ENCODE measurements at places on chromosomes 16 and 17.

DNA sequence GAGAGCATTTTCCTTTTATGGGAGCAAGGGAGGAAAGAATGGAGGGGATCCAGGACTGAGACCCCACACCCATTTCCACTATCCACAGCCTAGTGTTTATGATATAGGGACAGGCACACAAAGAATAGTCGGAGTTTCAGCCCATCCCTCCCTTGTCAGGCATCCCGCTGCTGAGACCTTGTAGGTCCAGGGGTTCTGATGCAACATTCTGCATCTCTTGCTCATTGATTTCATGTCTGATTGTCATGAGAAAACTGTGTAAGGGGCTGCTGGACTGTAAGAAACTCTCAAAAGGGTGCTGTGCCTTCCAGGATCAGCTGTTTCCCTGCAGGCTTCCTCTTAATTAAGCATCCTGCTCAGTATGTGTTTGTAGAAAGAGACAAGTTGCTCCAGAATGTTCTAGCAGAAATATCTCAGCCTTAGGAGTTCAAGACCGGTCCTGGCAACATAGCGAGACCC is 5.3 kb upstream of the POLR3E start:
- H3K4me3 ChIP-seq, result no peak overlapping the region
- H3K27ac ChIP-seq, result no peak overlapping the region
- H3K4me1 ChIP-seq, result peaks cover 6% of the 10 kb centered on the region
- no peaks in the 10 kb centered on the region for H3K36me3 ChIP-seq
- H3K27me3 ChIP-seq, result no peaks in the 10 kb centered on the region
- DNase-seq, result no peak

GRCh38 chr17:64041912-64042311 is 21.5 kb upstream of the ICAM2 start:
- DNase-seq, result no peak
- H3K4me3 ChIP-seq, result no peak overlapping the region
- no peaks in the 10 kb centered on the region for H3K4me1 ChIP-seq
- peaks cover 41% of the 10 kb centered on the region for H3K36me3 ChIP-seq

GRCh38 chr16:57413301-57413730 is 8.7 kb downstream of the CCL17 start:
- no peaks in the 10 kb centered on the region for H3K36me3 ChIP-seq
- DNase-seq, result no peak
- peaks cover 23% of the 10 kb centered on the region for H3K4me1 ChIP-seq
- H3K4me3 ChIP-seq, result no peak overlapping the region

- peak overlapping the region; percentile 68 for H3K27ac ChIP-seq
- H3K4me3 ChIP-seq, result no peak overlapping the region
- H3K27me3 ChIP-seq, result no peaks in the 10 kb centered on the region
- H3K4me1 ChIP-seq, result no peaks in the 10 kb centered on the region
These were observed 29.9 kb downstream of the MIS12 start for GRCh38 chr17:5516060-5516792.

DNA sequence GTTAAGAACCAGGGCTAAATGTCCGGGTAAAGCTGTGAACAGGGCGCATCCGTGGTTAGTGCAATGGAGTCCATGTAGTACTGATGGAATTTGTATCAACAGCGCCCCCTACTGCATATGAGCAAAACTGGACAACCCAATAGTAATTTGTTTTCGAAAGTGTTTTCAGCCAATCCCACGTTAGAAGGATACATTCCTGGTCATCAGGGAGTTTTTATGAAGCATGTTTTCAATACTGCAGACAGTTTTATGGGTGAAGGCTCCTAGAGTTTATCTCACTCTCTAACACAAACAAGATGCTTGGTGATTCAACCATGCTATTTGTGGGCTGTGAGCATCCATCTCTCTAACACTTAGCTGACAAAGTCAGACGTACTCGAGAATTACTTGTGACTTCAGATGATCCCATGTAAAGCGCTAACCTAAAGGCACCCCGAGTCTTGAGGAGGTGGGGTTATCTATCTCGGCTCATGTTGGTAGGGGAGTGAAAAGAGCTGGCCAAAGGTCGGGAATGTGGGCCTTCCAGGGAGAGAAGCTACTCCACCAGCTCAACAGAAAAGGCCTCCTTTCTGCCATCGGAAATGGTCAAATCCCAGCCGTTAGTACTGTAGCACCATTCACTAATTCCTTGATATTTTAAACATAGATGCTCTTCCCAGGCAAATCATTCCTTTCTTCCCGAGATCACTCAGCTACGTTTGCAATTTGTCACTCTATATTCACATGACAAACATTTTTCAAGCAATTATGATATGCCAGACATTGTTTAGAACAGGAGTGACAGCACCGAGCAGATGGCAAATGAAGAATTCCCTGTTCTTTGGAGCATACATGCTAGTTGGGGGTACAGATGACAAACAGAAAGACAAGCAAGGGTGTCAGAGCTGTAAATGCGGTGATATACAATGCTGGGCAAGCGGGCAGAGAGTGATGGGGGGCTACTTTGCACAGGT is 46.9 kb upstream of the HNF1B start:
- H3K36me3 ChIP-seq, result no peaks in the 10 kb centered on the region
- no peak overlapping the region for H3K4me3 ChIP-seq
- H3K27me3 ChIP-seq, result no peaks in the 10 kb centered on the region

GRCh38 chr16:87196231-87196630 is 121.0 kb downstream of the C16orf95 start:
- H3K27ac ChIP-seq, result no peak overlapping the region
- H3K4me1 ChIP-seq, result no peaks in the 10 kb centered on the region
- H3K27me3 ChIP-seq, result no peaks in the 10 kb centered on the region
- H3K36me3 ChIP-seq, result no peaks in the 10 kb centered on the region
- no peak for DNase-seq

DNA sequence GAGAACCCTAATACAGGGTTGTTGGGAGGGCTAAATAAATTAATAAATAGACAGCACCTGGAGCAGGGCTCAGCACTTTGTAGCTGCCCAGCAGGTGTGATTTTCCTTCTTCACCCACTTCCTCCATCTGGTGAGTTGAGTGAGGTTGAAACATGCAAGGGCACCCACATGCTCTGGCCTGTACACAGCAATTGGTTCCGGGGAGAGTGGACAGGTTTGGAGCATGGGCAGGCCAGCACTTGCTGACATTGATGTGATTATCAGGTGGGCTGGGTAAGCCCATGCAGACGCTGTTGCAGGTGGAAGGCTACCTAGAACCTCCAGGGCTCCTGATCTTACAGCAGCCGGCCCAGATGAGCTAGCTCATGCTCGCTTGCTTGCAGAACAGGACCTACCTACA is 1.3 kb upstream of the MRTFB start:
- no peaks in the 10 kb centered on the region for H3K27me3 ChIP-seq
- DNase-seq, result no peak
- no peak overlapping the region for H3K4me3 ChIP-seq
- H3K36me3 ChIP-seq, result no peaks in the 10 kb centered on the region
- H3K27ac ChIP-seq, result no peak overlapping the region
- peaks cover 31% of the 10 kb centered on the region for H3K4me1 ChIP-seq

DNA sequence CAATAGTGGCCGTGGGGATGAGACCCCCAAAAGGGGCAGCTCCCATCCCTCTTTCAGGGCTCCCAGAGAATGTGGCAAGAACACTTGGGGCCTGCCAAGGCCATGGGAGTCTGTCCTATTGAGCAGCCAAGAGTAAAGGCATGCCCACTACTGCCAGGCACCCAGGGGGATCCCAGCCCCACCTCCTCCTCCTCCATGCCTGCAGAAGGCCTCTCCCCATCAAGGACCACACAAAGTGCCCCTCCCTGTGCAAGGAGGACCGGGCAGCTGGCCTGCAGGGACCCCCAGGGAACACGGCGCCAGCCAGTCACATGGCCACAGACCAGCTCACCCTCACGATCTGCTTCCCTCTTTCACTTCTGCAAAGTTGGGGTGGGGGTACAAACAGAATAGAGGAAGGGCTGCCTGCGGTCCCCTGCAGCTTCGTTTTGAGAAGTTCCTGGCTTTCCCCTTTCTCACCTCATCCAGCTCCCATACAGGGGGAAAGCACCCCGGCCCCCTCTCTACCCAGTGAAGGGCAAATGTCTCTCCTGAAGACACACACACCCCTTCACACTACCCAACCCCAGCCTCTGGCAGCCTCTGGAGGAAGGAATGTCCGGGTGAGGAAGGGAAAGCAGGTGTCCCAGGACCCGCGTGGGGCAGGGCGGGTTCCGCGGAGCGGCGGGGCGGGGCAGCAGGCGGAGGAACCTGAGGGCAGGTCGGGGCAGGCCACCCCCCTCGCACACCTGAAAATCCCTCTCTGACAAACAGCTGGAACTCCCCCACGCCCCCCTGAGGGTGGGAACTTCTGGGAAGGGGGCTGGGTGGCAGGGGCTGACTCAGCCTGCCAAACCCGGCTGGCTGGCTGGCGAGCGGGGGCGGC is 2.0 kb downstream of the PPP1R9B start:
- no peak for DNase-seq
- H3K27me3 ChIP-seq, result no peaks in the 10 kb centered on the region
- peaks cover 72% of the 10 kb centered on the region for H3K4me1 ChIP-seq

- H3K4me3 ChIP-seq, result no peak overlapping the region
- no peaks in the 10 kb centered on the region for H3K27me3 ChIP-seq
- no peak for DNase-seq
- no peaks in the 10 kb centered on the region for H3K36me3 ChIP-seq
These were observed 32.7 kb upstream of the SCNN1B start for GRCh38 chr16:23269248-23269953.

GRCh38 chr17:83200751-83201150 is 121.3 kb downstream of the METRNL start:
- no peaks in the 10 kb centered on the region for H3K27me3 ChIP-seq
- no peak for DNase-seq
- H3K27ac ChIP-seq, result peak overlapping the region; percentile 95
- peaks cover 77% of the 10 kb centered on the region for H3K4me1 ChIP-seq
- H3K4me3 ChIP-seq, result no peak overlapping the region

DNA sequence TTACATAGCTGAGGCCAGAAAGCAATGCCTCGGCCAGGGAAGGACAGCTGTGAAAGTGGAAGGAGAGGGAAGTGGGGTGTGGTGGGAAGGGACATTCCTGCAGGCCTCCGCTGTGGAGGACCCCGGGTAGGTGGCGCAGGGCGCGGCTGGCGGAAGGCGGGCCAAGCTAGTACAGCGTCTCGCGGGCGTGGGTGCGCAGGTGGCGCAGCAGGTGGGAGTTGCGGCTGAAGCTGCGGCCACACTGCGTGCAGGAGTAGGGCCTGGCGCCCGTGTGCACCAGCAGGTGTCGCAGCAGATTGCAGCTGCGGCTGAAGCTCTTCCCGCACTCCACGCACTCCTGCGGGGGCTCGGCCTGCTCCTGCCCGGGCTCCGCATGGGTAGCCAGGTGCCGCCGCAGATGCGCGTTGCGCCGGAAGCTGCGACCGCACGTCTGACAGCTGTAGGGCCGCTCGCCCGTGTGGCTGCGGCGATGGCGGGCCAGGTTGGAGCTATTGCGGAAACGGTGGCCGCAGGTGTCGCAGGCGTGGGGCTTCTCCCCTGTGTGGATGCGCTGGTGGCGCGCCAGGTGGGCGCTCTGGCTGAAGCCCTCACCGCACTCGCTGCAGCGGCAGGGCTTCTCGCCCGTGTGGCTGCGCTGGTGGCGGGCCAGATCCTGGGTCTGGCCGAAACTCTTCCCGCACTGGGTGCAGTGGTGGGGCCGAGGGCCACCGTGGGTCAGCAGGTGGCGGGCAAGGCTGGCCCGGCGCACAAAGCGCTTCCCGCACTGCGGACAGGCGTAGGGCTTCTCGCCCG is 10.0 kb downstream of the ZSCAN10 start:
- no peaks in the 10 kb centered on the region for H3K27me3 ChIP-seq
- H3K27ac ChIP-seq, result no peak overlapping the region
- H3K36me3 ChIP-seq, result no peaks in the 10 kb centered on the region

- H3K27ac ChIP-seq, result no peak overlapping the region
- H3K27me3 ChIP-seq, result no peaks in the 10 kb centered on the region
- no peaks in the 10 kb centered on the region for H3K4me1 ChIP-seq
- no peaks in the 10 kb centered on the region for H3K36me3 ChIP-seq
These were observed 20.1 kb downstream of the CMC2 start for GRCh38 chr16:80986557-80986956.

GRCh38 chr17:21034340-21035235 is 8.2 kb downstream of the USP22 start:
- H3K36me3 ChIP-seq, result no peaks in the 10 kb centered on the region
- no peak for DNase-seq

GRCh38 chr17:6779411-6779810 is 3.4 kb downstream of the FBXO39 start:
- no peak overlapping the region for H3K4me3 ChIP-seq
- no peaks in the 10 kb centered on the region for H3K36me3 ChIP-seq
- no peak for DNase-seq
- H3K27me3 ChIP-seq, result no peaks in the 10 kb centered on the region
- H3K27ac ChIP-seq, result no peak overlapping the region

DNA sequence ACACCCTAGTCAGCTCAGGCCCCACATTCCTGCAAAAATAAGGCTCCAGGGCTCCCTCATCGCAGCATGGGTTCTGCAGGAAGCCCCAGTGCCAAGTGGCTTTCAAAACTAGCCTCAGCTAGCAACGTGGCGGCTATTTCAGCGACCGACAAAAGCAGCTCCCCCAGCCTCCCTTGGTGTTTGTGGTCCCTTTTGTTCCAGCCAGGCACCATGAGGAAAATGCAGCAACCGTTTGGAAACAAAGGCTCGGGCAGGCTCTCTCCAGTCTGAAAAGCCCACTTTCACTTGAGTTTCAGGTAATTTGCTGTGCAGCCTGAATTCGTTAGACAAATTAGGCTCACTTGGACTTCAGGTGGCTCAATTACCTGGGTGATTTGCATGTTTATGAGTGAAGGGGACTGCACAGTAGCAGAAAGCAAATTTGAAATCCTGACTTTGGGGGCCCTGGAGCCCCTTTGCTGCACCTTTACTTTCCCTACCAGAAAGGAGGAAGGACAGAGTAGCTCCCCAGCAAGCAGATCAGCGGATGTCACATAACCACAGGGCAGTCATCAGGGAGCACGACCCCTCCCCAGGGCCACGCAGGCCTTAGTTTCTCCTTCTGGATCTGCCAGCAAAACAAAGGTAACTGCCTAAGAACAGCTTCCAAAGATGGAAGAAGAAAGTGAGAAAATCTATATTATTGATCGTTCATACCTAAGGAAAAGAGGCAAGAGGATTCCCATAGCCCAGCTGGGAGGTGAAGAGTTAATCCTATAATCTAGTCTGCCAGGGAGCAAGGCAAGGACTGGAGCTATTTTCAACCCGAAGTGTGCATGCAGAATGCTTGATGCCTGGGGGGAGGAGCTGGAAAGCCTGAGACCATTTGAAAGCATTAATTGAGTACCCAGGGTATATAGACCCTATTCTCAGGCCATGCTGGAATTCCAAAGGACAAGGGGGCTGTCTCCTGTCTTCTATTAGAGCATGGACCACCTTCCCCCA is 143.1 kb upstream of the SDK2 start:
- no peak overlapping the region for H3K27ac ChIP-seq
- DNase-seq, result no peak
- H3K4me3 ChIP-seq, result no peak overlapping the region
- H3K36me3 ChIP-seq, result no peaks in the 10 kb centered on the region
- H3K4me1 ChIP-seq, result peaks cover 8% of the 10 kb centered on the region

- no peaks in the 10 kb centered on the region for H3K27me3 ChIP-seq
- no peaks in the 10 kb centered on the region for H3K36me3 ChIP-seq
- H3K4me3 ChIP-seq, result no peak overlapping the region
- DNase-seq, result no peak
- H3K27ac ChIP-seq, result no peak overlapping the region
These were observed 54.9 kb downstream of the PMP22 start for GRCh38 chr17:15210247-15210646.

- H3K36me3 ChIP-seq, result no peaks in the 10 kb centered on the region
- no peaks in the 10 kb centered on the region for H3K27me3 ChIP-seq
- peak; percentile 96 for DNase-seq
- H3K4me1 ChIP-seq, result peaks cover 16% of the 10 kb centered on the region
- no peak overlapping the region for H3K4me3 ChIP-seq
- H3K27ac ChIP-seq, result no peak overlapping the region
These were observed 258.4 kb upstream of the SDK2 start for GRCh38 chr17:73902416-73903181.

- no peaks in the 10 kb centered on the region for H3K36me3 ChIP-seq
- no peaks in the 10 kb centered on the region for H3K27me3 ChIP-seq
- no peaks in the 10 kb centered on the region for H3K4me1 ChIP-seq
- H3K27ac ChIP-seq, result no peak overlapping the region
These were observed 63.6 kb downstream of the ABCC6 start for GRCh38 chr16:16159662-16160061.
